ENCODE measurements at places on chromosomes 5 and 9. TPM values are rescaled to one million over a fixed set of nuclear protein-coding genes. Genes with fewer than 3 reads are reported as not detected.

MLANA gene
- total RNA-seq = not detected

SPAAR gene
- 21.6 TPM for total RNA-seq

FSTL4 gene
- not detected for total RNA-seq

COL23A1 gene
- 0.79 TPM for total RNA-seq

SLC34A3 gene
- total RNA-seq = not detected

- DNase-seq = no peak
Measured at GRCh38 chr9:16278326-16278999, 592.0 kb downstream of the BNC2 start.

GRCh38 chr9:114097613-114098020 is 1.5 kb downstream of the KIF12 start:
- no peak for DNase-seq

- no peak for DNase-seq
Measured at GRCh38 chr9:69582544-69583297, 89.5 kb downstream of the APBA1 start.

DNA sequence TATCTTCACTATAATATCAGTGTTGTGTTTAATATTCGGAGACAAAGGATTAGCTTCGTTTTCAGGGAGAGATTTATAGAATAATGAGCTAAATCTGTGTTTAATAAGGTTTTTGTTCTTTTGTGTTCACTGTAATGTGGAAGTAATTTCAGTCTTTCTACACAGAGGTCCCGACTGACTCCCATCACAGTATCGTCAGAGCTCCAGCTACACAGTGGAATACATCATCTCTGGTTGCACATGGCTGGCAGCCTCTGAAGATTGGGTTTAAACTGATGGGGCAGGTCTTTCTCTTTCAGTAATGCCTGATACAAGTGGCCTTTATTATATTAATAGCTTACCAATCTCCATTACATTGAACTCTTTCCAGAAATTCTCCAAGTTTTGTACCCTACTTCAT is 736.7 kb upstream of the RIOK2 start:
- no peak for DNase-seq

DNA sequence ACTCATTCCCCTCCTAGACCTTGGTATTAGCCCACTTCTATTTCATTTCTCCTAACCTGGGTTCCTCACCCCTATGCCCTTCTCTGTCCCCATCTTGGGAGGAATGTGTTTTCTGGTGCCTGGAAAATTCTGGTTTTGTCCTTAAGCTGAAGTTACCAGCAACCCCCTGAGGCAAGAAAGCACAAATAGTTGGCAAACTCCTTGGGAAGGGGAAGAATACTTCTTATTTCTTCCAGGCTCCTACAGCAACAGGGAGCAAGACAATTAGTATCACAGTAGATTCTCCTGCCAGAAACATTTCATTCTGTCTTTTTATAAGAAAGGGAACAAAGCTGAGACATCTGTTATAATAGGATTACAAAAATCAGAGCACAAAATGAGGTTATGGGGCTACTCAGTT is 142.5 kb downstream of the SNCAIP start:
- no peak for DNase-seq

- no peak for DNase-seq
Measured at GRCh38 chr9:134383148-134383547, 56.9 kb downstream of the RXRA start.

GRCh38 chr9:137130176-137130755 is 8.7 kb upstream of the GRIN1 start:
- DNase-seq = no peak

GRCh38 chr5:64773533-64773932 is 4.8 kb downstream of the CWC27 start:
- no peak for DNase-seq

- no peak for DNase-seq
Measured at GRCh38 chr9:90301277-90301653, 341.4 kb downstream of the DIRAS2 start.

GRCh38 chr5:33556330-33557328 is 115.9 kb downstream of the TARS1 start:
- DNase-seq = no peak

DNA sequence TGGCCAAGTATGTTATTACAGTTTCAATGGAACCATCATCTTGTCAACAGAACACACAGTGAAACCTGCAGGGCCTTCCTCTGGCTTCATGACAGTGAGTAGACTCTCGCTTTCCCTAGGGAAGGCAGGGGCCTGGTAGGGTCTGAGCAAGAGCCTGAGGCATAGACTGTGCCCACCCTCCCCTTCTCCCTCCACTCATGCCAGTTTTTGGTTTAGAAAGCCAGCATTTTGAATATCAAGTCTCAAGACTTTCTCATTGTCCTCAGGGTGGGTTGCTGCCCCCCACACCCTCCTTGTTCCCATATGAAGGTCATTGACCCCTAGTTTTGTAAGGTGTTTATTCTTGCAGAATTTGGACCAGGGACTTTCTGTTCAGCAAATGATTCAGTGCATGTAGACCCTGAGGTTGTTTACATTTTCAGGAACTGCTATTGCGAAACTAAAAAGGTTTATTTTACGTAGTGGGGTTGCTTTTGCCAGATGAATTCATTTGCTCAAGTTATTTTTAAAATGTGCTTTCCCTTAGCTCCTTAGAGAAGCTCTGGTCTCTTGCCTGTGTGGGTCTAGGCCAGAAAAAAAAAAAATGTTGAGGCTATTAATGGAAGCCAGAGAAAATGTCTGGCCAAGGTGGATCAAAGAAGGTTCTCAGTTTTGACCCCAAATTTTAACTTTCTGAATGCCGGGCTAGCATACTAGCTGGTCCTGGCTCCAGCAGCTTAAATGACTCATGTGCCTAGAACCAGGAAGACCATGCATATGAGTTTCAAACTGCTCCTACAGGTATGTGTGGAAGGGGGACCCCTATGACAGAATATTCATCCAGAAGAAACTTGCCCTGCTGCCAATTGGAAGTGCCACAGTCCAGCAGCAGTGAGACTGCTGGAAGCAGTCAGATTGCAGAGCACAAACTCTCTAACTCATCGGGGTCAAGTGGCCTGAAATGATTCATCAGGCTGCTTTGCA is 10.1 kb upstream of the MOB3B start:
- DNase-seq = no peak

GRCh38 chr9:34992376-34992951 is 2.9 kb downstream of the DNAJB5 start:
- DNase-seq = peak; percentile 62

GRCh38 chr5:113038714-113039113 is 62.1 kb downstream of the DCP2 start:
- DNase-seq = no peak

GRCh38 chr9:18480662-18481093 is 6.7 kb downstream of the ADAMTSL1 start:
- no peak for DNase-seq

GRCh38 chr5:10173716-10174115 is 76.0 kb downstream of the ATPSCKMT start:
- DNase-seq = no peak

DNA sequence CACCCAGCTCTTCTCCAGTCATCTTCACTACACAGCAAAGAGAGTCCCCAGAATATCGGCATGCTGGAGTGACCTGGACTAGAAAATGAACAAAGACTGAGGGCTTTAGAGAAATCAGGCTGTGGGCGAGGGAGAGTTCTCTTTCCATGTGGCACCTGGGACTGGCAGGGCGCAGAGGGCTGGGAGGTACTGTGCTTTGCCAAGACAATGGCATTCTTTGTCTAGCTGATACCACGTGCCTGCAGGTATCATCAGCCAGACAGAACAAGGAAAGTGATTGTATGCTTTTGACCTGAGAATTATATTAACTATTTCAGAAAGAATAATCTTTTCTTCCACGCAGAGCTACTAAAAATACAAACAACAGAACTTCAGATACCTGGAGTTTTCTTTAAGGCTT is 30.5 kb downstream of the DDX31 start:
- no peak for DNase-seq

DNA sequence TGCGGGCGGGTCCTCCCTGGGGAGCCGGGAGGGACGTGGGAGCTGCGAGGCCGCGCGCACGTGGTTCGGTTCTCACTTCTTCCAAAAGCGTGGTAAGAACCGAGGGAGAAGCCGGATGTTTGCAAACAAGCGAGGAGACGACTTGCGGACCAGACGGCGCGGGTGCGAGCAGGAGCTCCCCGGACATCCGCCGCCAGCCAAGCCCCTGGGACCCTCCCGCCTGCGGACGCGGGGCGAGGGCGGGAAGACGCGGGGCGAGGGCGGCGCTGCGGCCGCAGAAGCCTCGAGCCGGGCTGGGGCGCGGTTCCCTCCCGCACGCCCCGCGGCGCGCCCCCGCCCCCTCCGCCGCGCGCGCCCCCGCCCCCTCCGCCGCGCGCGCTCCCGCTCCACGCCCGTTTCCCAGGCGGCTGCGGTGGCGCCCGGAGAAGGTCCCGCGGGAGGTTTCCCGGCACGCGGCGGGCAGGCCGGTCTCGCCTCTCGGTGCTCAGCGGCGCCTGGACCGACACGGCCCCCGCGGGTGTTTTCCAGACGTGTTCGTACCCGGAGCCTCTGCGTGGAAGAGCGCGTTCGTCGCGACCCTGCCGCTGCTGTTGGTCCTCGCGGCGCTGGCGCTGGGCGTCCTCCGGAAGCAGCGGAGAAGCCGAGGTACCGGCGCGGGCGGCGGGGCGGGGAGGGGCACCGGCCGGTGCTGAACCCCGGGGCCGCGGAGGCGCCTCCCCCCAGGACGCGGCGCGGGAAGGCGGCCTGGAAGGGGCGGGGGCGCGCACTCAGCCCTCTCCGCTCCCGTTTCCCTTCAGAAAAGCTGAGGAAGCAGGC is 12.8 kb downstream of the BTNL9 start:
- no peak for DNase-seq

GRCh38 chr9:136089697-136090045 is 5.4 kb downstream of the NACC2 start:
- no peak for DNase-seq

- no peak for DNase-seq
Measured at GRCh38 chr5:123665822-123666371, 153.9 kb downstream of the CSNK1G3 start.

DNA sequence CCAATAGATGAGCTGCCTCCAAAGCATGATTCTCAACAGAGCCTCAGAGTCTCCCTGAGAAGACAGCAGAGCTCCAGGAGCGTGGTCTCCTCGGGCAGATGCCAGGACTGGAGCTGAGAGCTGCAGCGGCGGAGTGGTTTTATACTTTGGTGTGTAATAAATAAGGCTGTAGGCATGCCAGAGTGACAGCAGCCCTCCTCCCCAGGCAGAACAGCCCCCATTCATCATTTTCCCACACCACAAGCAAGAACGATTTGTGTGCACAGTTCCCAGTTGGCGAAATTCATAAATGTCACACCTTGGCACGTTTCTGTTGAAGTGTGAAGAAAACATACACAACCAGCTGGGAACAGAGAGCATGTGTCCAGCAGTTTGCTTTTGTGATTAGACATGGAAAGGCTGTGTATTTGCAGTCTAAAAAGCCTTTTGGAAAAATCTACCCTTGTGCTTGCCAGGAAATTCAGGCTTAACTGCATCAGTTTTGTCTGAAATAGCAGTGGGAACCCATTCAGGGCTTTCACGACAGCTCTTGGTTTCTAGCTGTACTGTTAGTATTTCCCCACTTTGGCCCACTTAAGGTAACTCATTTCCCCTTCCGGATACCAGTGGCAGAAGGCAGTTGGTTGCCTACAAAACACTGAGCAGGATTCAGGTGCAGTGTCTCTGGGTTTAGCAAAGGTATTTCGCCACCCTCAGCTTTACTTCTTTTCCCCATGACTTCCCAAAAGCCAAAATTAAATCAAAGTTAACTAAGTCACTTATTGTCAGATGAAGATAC is at the start of gene C1QTNF3:
Gene C1QTNF3 (minus strand): TSS at position 115 of the 778 bp plus-strand sequence. CDS start 88 bp downstream, at position 27.
- DNase-seq = no peak

GRCh38 chr5:41735213-41735612 is 135.0 kb downstream of the OXCT1 start:
- no peak for DNase-seq

- DNase-seq = no peak
Measured at GRCh38 chr5:31471916-31472315, 60.0 kb downstream of the DROSHA start.

DNA sequence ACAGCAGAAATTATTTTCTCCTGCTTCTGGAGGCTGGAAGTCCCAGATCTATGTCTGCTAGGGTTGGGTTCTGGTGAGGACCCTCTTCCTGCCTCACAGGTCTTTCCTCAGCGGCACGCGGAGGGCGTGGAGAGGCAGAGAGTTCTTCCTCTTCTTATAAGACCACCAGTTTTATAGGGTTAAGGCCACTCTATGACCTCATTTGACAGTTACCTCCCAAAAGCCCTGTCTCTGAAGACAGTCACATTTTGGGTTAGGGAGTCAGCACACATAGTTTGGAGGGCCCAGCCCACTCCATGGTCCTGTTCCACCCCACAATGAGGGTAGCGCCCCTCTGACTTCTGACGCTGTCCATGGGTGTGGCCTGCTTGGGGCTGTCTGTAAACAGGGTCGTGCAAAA is 46.7 kb downstream of the TRIP13 start:
- no peak for DNase-seq

DNA sequence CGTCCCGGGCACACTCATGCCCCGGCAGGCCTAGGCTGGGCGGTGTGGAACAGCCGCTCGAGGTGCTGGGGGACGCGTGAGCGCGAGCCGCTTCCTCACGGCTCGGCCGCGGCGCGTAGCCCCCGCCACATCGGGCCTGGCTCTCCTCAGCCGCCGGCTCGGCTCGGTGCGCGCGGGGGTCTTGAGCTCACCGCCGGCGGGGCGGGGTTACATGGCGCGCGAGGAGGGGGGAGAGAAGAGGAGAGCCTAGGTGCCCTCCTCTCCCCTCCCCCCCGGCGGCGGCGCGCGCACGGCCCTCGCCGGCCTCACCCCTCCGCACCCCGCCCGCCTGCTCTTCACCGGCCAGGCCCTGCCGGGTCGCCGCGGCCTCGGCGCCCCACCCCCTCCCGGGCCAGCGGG is 7.7 kb downstream of the RANBP6 start:
- peak; percentile 54 for DNase-seq

Data from omental fat pad (tissue), 4 donors.